A549 (cell line): ENCODE measurements at places on chromosomes 1 and 21.
A peak's percentile ranks its signal among the peaks of the same experiment; 100 is the strongest.

DNA sequence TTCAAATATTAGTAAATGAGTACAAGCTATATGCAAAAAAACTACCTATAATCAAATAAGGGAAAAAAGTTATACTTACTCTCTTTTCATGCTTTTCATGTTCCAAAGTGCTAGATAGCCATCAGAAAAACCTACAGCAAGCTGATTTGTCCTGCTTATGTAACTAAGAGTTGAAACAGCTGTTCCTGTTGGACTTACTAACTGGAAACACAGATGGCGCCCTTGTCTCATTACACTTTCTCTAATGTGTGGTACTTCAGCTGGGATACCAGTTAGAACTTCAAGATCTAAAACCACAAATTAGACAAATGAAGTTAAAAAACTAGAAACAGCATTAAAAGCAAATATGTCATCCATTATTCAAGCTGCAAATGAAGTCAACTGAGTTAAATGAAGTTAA lies 24.3 kb downstream of the AHCTF1 start:
- DNase-seq, result no peak

DNA sequence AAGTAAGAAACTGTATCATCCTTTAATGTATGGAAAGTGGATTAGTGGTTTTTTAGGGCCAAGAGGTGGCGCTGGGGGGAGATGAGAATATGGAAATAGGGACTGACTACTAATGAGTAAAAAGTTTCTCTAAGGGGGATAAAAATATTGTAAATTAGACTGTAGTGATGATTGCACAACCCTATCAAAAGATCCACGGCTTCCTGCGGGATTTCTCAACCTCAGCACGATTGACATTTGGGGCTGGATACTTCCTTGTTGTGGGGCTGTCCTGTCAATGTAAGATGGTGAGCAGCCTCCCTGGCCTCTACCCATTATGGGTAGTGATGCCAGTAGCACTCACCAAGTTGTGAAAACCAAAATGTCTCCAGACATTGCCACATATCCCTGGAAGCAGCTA lies 36.0 kb upstream of the PRDM2 start:
- no peak for DNase-seq

GRCh38 chr1:232017759-232018158 lies 391.2 kb downstream of the DISC1 start:
- no peak for DNase-seq

- peak; percentile 96 for DNase-seq
Observed at GRCh38 chr1:42335050-42335808, at the start of gene FOXJ3. FOXJ3 (minus strand) TSS chr1:42335235; CDS start chr1:42311093, 24,142 bp downstream.
